ENCODE measurements at places on chromosomes 6 and 20. TPM values are rescaled to one million over a fixed set of nuclear protein-coding genes. Genes with fewer than 3 reads are reported as not detected.

Gene VTA1
- 33.4 TPM for total RNA-seq

Gene THEMIS
- 0.45 TPM for total RNA-seq

Gene DSP
- 4.0 TPM for total RNA-seq

- DNase-seq: no peak
Measured at GRCh38 chr6:6616656-6617055, 28.1 kb downstream of the LY86 start.

DNA sequence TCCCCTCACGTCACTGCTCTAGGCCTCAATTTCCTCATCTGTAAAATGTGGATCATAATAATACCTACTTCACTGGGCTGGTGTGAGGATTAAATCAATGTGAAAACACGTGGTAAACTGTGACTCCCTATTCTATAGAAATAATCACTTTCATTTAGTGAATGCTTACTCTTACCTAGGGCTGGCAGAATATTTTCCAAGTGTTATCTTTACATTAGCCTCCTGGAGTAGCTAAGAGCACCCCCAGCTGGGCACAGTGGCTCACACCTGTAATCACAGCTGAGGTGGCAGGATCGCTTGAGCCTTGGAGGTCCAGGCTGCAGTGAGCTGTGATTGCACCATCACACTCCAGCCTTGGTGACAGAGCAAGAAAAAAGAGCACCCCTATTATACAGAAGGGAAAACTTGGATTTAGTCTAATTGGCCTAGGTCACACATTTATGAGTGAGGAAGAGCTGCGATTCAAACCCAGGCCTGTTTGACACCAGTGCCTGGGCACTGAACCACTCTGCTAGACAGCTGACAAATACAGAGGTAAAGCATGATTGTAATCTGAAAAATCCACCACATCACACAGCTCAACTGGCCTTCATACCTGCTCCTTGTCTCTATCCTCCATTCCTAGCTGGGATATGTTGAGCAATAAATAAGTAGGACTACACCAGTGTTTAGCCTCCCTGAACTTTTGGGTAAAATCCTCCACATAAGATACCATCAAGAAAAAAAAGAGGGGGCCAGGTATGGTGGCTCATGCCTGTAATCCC, 1.4 kb upstream of the SNTA1 start:
- DNase-seq: no peak

DNA sequence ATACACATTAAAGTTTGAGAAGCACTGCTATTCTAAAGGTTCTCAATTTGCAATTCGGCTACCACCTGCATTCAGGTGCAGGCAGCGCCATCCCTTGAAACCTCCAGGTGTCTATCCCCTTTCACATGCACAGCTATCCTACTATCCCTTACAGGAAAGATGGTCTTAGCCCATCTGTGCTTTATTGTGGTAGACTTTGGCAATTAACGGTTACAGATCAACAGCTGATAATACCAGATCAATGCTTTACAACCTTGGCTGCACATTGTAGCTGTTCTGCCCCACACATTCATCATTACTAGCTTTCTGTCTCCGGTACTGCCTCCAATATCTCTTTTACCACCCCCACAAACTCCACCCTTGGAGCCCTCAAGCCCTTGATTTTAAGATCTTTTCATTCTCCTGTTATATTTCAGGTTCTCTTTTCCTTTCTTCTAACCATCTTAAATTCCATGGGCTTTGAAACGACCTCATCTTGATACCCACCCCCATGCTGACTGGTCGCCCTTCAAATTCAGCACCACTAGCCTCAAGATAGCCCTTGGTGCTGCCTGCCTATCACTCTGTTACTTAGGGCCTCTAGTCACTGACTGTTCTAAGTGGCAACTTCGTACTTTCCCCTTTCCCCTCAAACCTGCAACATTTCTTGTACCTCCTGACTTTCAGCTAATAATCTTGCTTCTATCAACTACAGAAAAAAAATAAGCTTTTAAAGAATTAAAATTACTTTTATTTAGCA, 50.8 kb downstream of the SPTLC3 start:
- no peak for DNase-seq

Data from mesenteric fat pad (tissue), 1 donor.